GM18507 (cell line): ENCODE measurements at places on chromosomes 6 and 20.

GRCh38 chr20:62820208-62820961 is 3.5 kb downstream of the COL9A3 start:
- no peak for DNase-seq

- no peak for DNase-seq
Measured at GRCh38 chr20:49278818-49279676, 1.2 kb upstream of the ZNFX1 start.

GRCh38 chr6:149749594-149750135 is at the start of gene PCMT1:
TSS of gene PCMT1 (plus strand) at chr6:149749741. CDS start at chr6:149749902, 161 bp downstream.
- DNase-seq, result peak; percentile 87

- DNase-seq, result no peak
Measured at GRCh38 chr6:138529478-138529877, 30.2 kb upstream of the NHSL1 start.

GRCh38 chr20:44200371-44200770 is 10.2 kb downstream of the OSER1 start:
- no peak for DNase-seq

GRCh38 chr6:144585217-144585814 is 300.2 kb downstream of the UTRN start:
- no peak for DNase-seq

DNA sequence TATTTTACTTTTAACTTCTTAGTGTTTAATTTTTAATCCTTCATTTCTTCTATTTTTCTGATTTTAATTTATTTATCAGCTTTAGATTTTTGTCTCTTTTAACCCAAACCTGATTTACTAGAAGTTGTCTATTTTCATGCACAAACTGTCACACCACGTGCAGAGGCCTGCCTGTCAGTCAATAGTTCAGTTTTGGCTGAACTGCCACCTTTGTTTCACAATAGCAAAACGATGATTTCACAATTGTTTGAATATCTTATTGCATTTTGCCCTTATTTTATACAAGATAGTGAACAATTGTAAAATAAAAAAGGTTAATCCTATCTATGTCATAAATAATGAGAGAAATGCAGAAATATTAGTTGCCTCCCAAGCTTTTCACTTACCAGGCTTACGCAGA is 24.0 kb upstream of the PPP1R3G start:
- no peak for DNase-seq

DNA sequence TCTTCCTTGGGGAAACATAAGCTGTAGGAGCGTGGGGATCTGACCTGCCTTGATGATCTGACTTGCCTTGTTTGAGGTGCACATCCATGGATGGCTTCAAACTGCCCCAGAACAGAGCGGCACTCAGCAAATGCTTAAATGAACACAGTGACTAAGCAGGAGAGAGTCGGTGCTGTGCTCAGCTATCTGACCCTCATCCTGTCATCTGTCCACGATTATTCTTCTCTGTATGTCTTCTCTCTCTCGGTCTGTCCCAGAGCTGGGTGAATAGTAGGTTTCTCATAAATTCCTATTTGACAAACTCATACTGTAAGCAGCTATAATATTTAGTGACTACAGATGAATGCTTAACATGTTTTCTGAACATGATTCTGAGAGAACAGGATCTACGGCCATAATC is 37.3 kb downstream of the TRAM2 start:
- DNase-seq, result no peak

GRCh38 chr6:2433711-2434110 is 188.3 kb upstream of the GMDS start:
- no peak for DNase-seq

- DNase-seq, result no peak
Measured at GRCh38 chr6:35601331-35602132, 87.2 kb downstream of the FKBP5 start.

DNA sequence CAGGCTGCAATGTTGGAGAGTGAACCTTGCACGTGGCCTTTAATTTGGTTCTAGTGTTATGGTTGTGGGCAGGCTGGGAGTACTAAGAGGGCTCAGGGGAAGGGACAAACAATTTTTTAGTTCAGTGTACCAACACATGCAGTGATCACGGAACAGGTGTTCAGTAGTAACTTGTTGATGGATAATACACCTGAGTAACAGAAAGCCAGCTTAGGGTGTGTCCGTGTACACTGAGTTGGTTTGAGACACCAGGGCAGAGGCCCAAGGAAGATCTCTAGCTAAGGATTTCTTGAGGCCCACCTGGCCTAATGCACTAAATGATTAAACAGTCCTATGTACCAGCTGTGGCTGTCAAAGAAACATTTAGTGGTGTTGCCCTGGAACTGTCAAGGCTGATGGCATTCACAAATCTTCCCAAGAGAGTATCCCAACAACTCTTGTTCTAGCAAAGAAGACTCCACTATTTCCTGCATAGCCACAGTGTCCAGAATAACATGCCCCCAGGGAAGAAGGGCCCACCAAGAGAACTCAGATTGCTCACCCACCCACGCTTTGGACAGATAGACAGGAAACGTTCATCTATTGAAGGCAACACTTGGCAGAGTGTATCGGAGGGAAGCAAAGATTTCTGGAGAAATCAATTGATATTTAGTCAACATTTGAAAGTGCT is 60.0 kb downstream of the CD83 start:
- DNase-seq, result no peak
